ENCODE measurements at places on chromosomes 7 and 10.

DNA sequence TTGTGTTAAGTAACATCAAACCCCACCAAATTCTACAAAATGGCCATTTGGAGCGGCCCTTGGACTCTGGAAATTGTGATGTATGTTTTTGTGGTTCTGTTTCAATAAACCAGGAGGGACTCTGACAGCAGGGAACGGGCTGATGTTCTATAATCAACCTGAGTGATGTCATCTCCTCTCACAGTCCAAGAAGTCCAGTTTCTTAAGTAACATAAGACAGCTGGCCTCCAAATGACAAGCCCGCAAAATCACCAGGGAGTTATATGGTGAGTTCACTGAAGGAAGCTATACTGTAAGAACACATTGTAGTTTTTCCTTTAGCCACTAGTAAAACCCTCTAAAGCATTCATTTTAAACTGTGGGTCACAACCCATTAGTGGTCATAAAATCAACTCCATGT, 34.0 kb downstream of the GOT1 start:
- no peak for DNase-seq

DNA sequence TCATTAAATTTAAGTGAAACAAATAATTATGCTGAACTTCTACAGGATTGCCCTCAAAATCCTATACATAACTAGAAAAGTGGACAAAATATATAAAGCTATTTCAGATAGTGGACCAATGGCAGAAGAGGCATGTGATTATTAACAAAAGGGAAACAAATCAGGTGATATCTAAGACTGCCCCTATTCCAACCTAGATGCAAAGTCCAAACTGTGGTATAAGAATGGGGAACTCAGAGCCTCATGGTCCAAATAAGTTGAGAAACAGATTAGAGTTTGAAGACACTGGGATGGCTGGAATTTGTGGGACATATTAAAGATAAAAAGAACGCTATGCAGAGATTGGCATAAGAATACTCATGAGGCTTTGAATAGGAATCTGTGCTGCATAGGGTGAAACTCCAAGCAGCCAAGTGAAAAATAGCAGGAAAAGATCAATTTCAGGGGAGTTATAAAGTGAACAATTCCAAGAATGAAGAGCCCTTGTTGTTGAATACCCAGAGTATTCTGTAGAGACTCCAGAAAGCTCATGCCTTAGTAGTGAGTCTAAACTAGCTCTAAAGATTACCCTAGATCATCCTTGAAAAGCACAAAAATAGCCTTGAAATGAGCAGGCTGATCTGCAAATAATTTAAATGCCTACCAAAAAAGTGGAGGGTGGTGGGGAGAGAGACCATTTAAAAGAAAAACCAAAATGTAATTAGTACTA, 152.4 kb downstream of the IMMP2L start:
- DNase-seq, result no peak

- no peak for DNase-seq
Observed at GRCh38 chr10:4067531-4067930, 282.5 kb upstream of the KLF6 start.

DNA sequence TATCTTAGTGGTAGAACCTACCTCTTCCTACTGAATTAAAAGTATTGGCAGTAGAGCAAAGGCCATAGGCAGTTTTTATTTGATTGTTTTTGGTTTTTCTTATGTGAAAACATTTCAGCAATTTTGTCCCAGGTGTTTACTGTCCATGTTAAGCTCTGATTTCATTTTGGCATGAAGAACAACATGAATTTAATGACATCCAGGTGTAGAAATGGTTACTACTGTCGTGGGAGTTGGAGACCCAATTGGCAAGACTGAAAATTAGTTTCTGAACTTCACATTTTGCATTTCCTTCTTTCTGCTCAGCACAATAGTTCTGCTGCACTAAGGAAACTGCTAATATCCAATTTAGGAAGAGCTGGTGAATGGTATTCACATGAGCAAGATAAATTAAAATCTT, 38.0 kb upstream of the TMEM196 start:
- DNase-seq, result no peak

DNA sequence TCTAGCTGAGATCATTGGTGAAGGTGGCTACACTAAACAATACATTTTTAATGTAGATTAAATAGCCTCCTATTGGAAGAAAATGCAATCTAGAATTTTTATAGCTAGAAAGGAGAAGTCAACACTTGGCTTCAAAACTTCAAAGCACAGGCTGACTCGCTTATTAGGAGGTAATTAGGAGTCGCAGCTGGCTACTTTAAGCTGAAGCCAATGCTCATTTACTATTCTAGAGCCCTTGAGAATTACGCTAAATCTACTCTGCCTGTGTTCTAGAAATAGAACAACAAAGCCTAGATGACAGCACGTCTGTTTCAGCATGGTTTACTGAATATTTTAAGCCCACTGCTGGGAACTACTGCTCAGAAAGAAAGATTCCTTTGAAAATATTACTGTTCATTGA, 101.6 kb upstream of the EEPD1 start:
- peak; percentile 42 for DNase-seq

- no peak for DNase-seq
Observed at GRCh38 chr7:47000561-47000960, 581.4 kb downstream of the TNS3 start.

GRCh38 chr10:122713091-122713885, 13.6 kb upstream of the C10orf120 start:
- no peak for DNase-seq

DNA sequence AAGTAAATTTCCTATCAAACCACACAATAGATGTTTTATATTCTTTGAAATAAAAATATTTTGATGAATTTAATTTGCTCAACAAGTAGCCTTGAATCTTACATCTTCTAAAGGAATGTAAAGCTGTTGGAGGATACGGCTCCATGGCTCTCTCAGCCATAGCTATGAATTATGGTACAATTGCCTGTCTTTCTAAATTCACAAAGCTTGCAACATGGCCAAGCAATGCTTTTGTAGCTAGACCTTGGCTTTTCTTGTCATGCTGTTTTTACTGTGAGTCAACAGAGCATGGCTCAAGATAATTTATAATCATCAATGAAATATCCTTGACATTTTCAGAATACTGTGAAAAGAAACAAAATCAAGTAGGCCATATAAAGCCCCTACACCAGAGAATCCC, 286.7 kb downstream of the CACNA2D1 start:
- no peak for DNase-seq

GRCh38 chr7:43341132-43341531, 228.7 kb downstream of the HECW1 start:
- no peak for DNase-seq

DNA sequence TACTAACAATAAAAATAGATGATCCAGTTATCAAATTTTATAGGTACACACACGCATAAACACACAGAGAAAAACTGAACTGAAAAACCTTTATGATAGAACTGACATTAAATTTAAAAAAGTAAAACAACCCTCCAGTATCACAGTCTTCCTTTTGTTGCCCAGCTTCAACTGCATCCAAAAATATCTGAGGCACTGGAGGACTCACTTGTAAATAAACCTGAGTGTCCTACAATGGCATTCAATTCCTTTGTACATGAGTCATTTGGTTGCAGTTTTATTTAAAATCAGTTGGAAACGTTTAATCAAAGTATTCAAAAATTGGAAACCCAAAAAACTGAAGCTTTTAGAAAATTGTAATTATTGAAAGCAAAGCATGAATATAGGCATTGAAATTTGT, 265.2 kb upstream of the CSTF2T start:
- no peak for DNase-seq

DNA sequence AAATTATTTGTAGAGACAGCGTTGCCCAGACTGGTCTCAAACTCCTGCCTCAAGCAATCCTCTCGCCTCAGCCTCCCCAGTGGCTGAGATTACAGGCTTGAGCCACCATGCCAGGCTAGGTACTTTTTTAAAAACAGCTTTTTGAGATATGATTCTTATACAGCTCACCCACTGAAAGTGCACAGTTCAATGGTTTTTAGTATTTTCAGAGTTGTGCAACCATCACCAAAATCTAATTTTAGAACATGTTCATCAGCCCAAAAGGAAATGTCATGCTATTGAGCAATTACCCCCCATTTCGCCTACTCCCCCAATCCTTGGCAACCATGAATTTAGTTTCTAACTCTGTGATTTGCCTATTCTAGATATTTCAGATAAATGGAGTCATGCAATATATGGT, 73.7 kb downstream of the EVX1 start:
- no peak for DNase-seq

GRCh38 chr10:91551856-91552255, 81.0 kb downstream of the PPP1R3C start:
- peak; percentile 63 for DNase-seq

DNA sequence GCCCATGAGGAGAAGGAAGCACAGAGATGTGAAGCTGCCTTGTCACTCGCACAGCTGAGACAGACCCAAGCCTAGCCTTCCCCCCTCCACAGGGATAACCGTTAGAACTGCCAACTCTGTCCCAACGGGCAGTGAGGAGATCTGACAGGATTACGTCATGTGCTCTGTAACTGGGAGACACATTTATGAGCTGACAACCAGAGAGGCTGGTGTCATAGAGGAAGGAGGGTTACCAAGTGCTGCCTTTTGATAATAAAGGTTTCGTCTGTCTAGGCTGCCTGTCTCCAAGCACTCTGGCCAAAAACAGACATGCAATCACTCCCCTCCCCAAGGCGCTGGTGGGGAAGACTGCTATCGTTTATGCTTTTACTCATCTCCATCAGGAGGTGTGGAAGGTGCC, 165.9 kb downstream of the PLXNA4 start:
- DNase-seq, result no peak

DNA sequence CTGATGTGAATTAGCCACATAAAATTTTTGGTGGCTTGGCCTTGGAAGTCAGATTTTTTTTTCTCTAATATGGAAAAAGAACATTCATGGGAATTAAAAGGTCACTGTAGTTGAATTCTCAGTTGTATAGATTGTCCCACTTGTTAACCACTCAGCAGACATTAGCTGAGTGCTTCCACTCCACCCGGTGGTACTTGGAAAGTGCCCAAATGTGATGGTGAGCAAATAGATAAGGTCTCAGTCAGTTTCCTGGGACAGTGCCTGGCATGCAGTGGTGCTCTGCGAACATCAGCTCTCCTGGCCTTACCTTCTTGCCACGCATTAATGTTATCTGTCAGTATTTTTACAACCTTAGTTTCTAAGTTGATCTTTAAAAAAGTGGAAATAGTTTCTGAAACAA, 1.4 kb downstream of the ATP5F1C start:
- no peak for DNase-seq

All from brain (organoid and tissue), 16 donors.